CD8-positive, alpha-beta memory T cell (primary cell): ENCODE measurements at places on chromosomes 6 and 20. TPM values are rescaled to one million over a fixed set of nuclear protein-coding genes. Genes with fewer than 3 reads are reported as not detected.

Gene EPPIN
- not detected for total RNA-seq

Gene MTG2
- 44.6 TPM for total RNA-seq

Gene MMUT
- total RNA-seq: 11.5 TPM

Gene TENT5A
- total RNA-seq: 0.57 TPM

Gene SAPCD1
- total RNA-seq: 7.0 TPM

Gene SYCP2
- total RNA-seq: 3.4 TPM

Gene CDK5RAP1
- total RNA-seq: 41.6 TPM

GRCh38 chr6:123803504-123804013, at the start of gene NKAIN2:
NKAIN2 (plus strand) TSS chr6:123803865.
- no peak for DNase-seq

DNA sequence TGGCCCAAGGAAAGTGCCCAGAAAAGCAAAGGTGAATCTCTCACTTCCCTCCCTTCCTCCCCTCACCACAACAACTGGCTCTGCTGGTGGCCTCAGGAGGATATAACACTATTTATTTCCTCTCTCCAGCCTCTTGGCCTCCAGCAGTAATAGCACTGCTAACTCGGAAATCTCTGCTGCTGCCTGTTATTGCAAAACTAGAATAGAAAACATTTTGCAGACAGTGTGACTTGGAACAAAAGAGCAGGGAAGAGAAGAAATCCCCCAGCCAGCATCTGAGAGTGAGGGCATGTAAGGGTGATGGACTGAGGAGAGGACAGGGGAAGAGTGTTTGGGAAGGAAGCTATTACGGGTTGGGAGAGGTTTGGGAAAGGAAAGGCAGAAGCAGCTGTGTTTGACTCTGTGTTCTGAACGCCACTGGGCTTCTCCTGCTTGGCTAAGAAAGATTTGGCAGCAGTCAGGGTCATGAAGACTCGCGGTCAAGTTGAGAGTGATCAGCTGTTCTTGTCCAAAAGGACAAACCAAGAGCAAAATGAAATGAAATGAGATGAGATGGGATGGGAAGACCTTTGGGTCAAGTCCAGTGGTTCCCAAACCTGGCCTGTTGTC, 81.0 kb upstream of the SNX9 start:
- DNase-seq: no peak

- DNase-seq: no peak
These were observed 63.9 kb downstream of the TMEM242 start for GRCh38 chr6:157259443-157259842.

- DNase-seq: no peak
These were observed 15.6 kb downstream of the MEP1A start for GRCh38 chr6:46808806-46809205.

DNA sequence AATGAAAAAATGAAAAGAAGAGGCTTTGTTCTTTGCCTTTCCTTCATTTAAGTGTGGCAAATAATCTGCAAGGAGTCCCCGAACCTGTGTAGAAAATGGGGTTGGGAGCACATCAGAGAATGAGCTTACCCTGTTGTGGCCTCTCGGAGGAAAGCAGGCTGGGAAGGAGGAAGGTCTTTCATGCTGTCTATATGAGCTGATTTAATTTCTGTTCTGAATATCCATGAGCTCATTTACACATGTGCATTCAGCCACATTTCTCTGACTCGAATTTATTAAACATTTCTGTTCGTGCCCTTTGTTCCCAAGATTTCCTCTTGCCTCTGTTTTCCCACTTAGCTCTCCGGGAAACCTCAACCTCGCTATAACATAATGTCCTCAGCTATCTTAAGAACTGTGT, 584.4 kb upstream of the CDH4 start:
- no peak for DNase-seq

DNA sequence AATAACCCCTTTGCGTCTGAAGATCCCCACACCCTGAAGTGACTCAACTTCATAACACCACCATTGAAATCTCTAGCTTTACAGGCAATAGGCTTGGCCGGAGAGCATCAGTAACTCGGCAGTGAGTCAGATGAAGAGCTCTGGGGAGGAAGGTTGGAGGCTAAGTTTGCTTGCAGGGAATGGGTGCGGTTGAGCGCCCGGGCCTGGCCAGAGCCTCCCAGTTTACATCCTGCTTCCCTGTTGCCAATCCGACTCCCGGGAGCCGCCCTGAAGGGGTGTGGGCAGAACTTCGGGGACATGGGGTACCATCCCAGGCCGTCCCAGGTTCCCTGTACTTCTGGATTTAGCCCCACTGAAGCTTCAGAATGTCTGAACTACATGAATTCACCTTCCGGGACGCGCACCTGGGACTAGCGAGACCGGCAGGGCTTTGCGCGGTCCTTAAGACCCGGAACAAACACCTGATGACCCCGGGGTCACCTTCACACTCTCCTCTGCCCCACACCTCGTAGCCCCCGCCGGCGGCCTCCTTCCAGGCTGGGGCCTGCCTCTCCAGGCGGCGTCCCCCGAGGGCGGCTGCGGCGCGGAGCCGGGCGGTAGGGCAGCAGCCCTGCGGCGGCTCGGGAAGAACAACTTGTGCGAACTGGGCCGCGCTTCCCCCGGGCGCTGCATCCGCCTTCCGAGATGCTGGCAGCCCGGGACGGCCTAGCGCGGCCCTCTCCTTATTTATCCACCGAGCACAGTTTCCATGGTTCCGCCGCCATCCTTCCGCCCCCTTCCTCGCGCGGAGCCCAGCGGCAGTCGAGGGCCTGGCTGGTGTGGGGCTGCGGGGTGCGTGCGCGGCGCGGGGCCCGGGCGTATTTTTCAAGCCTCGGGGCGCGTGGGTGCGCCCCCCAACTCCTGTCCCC, 56.6 kb upstream of the RREB1 start:
- DNase-seq: peak; percentile 54

GRCh38 chr6:130307752-130308361, 58.0 kb upstream of the TMEM200A start:
- DNase-seq: no peak

DNA sequence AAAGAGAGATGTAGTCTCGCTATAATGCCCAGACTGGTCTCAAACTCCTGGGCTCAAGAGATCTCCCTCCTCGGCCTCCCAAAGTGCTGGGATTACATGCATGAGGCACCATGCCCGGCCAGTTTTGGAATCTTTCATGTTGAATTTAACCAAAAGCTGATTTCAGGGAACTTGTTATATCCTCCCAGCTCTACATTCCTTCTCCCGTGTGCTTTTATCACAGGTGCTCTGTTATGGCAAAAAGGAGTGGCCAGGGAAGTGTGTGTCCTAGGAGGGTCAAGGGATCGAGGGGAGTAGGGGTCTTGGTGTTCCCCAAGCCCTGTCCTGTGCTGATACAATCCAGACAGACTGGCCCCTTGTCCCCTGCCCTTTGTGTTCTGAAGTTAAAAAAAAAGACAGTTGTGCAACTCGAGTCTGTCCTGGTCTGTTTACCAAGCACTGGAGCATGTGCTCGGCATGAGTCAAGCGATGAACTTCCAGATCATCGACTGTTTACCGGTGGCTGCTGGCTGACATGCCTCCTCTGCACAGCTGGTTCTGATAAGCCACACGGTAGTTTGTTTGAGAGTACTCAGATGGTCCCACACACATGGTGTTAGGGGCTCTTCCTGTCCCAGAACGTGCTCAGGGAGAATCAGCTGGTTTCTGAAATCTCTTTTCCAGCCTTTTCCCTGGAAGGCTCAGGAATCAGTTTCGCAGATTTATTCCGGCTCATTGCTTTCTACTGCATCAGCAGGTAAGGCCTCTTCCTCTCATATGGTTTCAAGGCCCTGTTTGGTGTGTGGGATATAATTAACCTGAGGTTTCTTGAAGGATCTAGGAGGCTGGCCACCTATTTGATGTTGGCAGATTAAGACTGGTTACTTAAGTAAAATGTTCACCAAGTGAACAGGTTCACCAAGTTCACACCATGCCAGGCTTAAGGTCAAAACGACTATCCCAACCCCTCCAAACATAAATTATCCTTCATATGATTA, 52.6 kb upstream of the NAA20 start:
- DNase-seq: no peak

DNA sequence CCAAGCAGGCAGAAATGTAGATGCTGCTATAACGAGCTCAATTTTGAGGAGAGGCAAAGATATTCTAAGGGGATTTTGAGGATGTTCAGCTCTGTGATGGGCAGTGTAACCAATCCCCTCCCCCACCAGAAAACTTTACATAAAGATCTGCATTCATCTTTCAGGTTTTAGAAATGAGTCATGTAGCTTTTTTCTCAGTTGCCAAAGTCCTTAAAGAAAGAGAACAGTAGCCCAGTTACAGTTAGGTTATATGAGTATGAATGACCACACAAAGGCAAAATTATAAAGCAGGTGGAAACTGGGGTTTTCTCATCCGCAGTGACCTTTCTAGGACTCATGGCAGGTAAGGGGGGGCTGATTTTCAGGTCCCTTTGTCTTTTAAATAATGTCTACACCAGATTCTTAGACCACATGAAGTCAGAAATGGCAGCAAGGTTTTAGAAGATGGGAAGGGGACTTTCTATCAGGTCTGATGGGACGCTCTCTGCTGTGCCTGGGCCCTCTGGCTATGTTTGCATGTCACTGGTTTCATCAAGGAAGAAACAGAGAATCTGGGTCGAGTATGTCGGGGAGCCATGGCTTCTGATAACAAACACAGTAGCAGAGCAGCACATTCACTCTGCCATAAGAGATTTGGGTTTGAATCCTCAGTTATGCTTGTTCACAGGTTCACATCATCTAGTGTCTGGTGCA, 94.7 kb downstream of the CLIC5 start:
- DNase-seq: no peak

DNA sequence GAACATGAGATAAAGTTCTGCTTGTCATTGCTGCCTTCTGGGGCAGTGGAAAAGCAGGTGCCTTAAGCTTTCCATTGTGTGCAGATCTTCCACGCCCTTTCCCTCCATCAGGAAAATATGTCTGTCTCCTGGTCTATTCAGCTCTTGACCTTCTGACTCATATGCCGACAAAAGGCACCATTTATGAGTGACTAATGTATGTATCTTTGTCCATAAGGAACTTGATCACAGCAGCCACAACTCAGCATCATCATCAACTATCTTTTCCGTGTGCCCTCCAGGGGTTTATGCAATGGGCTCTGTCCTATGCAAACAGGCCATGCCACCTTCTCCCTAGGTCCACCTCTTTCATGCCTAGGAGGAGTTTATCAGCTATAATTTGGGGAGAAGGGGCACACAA, 102.7 kb upstream of the QKI start:
- DNase-seq: no peak

DNA sequence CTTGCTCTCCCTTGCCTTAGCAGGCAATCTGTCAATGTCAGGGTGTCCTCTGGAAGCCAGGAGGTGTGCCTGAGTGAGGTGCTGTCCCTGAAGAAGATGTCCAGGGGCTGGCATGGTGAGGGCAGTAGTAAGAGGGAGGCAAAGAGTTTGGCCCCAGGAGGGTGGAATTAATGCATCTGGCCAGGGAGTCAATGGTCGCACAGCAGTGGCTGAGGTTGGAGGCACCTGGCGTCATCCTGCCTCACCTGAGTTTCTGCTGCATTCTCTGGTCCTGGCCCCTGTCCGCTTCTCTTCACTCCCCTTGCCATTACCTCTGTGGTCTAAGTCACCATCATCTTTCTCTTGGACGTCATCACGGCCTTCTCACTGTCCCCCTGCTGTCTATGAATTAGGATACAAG, 206.6 kb downstream of the ZMYND8 start:
- DNase-seq: no peak

DNA sequence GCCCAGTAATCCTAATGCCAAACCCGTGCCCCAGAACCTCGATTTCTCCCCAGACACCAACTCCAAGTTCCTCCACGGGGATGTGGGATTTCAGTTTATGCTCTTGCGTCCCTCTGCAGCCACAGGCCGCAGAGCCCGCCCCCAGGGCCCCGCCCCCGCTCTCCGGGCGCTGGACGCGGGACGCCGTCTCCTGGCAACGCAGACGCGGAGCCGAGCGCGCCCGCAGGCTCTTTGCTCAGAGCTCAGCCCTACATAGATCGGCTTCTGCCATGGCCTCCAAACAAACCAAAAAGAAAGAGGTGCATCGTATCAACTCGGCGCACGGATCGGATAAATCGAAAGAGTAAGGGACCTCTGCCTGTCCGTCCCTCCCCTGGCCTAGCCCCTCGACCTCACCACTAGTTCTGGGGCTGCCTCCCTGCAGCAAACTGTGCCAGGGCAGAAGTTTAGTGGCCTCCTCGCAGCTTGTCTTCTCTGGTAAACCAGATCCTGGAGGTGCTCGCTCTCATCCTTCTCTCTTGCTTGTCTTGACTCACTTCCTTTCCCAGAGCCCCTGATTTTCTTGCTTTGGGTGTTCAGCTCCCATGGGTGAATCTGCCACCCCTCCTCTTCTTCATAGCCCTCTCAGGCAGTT, at the start of gene ADGB:
Gene ADGB (plus strand): TSS at position 201 of the 634 bp plus-strand sequence. CDS start 69 bp downstream, at position 270.
- no peak for DNase-seq
